ENCODE measurements at places on chromosomes 4 and X.

DNA sequence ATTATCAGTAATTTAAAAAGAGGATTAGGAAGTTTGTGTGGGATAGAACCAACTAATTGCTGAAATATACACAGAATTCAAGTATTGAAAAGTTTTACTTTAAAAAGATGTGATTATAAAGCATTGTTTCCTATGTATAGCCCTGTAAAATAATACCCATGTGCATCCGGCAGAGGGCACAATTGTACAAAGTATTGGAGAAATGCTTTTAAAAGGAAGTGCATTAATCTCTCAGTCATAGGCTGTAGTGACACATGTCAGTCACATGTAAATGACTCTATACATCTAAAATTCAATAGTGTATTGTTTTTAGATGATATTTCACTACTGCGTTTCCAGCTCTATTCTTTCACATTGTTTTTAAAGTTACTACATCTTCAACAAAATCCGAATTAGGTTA is 9.7 kb upstream of the GEMIN8 start:
- peak; percentile 75 for DNase-seq

GRCh38 chr4:56356650-56357049 is 30.6 kb downstream of the AASDH start:
- DNase-seq = no peak

DNA sequence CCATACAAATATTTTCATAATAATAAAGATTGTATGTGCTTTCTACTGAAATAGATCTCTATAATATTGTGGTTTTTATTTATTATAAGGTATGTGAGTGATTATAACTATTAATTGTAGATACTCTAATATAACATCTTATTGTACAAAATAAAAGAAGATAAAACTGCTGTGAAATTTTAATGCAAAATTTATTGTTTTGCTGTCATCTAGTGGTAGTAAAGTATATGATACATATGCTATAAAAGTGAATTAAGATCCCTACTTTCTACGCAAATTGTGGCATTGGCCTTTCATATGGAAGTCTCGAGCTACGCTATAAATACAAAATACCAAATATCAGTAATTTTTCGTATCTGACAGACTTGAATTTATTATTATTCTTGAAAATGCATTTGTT is 19.3 kb downstream of the YIPF7 start:
- DNase-seq = peak; percentile 5

GRCh38 chr4:8554555-8555100 is 25.6 kb upstream of the GPR78 start:
- DNase-seq = no peak

DNA sequence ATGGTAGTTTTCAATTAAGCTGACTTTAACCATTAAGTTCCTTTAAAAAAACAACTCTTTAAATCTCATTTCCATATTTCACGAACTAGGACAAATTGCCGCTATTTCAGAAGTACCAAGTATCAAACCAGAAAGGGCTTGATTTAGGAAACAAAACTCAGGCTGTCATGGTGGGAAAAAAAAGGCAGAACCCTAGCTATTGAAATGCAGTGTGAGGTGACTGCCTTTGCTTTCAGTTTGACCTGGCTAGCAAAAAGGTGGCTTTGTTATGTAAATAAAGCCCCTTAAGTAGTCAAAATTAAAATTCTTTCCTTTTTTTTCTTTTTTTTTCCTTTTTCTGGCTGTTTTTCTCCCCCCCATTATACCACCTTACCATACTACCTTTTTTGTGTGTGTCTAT is 40.6 kb upstream of the CYP2U1 start:
- no peak for DNase-seq

DNA sequence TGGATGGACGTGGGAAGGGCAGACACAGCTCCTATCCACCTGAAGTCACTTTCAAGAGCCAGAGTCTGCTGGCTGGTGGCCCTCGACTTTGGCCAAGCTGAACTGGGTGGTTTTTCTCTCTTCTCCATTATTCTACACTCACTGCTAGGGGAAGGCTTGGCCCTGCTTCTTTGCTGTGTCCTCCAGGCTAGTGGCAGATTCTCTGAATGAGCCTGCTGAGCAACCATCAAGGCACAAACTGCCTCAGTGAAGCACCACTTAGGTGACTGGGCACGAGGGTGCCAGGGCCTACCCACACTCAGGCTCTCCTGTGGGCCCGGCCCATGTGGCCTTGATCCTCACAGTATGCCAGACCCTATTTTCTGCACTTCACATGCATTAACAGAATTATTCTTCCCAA is 92.0 kb downstream of the PJA1 start:
- DNase-seq = no peak

DNA sequence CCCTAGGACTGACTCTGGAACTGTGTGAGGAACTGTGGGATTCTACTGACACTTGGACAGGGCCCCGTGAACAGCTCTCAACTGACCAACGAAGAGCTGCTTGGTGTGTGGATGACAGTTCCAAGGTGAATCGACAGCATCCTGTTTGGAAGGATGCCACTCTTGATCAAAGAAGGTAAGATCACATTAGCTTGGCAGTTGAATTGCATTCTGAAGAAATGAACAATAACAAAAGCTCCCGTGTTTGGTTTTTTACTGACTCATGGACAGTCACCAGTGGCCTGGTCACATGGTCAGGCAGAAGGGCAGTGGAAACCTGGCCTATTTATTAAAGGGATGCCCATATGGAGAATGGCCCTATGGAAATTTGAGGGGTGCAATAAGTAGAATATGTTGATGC is 33.1 kb upstream of the GPR34 start:
- no peak for DNase-seq

DNA sequence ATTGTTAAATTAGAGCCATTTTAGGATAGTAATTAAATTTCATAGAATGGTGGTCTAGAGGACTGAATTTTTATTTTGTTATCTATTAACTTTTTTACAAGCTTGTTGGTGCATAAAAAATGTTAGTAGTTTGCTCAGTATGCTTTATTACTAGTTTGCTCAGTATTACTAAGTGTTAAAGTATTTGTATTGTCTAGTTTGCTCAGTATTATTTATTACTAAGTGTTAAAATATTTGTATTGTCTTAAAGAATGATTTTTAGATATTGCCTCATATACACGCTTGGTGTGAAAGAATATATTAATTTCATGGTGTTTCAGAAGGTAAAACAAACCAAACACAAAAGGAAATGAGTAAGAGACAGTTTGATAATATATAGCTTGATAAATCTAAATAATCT is 268.4 kb upstream of the MAGEB18 start:
- DNase-seq = no peak

Data from NAMALWA (cell line).